Cardiac fibroblast (primary cell): ENCODE measurements at places on chromosomes 7 and 10.

- DNase-seq, result no peak
Measured at GRCh38 chr7:157750291-157750690, 413.5 kb downstream of the DNAJB6 start.

DNA sequence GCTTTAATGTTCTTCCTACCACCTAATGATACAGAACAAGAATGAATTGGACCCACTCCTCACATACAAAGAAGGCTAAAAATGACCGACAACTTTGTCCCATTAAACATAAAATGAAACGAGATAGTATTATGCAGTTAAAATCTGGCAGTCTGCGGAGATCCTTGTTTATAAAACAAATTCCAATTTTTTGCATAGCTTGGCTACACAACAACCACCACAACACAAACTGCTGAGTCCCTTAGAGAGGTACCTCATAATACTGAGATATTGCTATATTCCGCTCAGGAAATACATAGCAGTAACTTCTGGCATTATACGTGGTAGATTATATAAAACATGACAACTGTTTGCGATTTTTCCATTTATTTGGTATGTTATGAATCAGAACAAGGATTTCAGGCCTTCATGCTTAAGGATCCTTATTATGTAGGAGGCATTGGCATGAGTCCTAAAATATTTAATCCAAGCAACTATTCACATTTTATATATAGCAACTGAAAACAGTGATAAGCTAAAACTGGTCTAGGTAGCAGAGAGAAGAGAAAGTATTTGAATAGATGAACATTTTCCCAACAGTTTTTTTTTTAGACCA is 96.0 kb downstream of the ANK3 start:
- no peak for DNase-seq

GRCh38 chr10:86734207-86734988 is 22.0 kb upstream of the BMPR1A start:
- DNase-seq, result no peak

GRCh38 chr7:3922175-3922635 is 621.2 kb downstream of the SDK1 start:
- peak; percentile 97 for DNase-seq

GRCh38 chr7:64877714-64878610 is 25.1 kb upstream of the ZNF273 start:
- DNase-seq, result no peak

- no peak for DNase-seq
Measured at GRCh38 chr10:12435348-12435747, 86.0 kb downstream of the CAMK1D start.

DNA sequence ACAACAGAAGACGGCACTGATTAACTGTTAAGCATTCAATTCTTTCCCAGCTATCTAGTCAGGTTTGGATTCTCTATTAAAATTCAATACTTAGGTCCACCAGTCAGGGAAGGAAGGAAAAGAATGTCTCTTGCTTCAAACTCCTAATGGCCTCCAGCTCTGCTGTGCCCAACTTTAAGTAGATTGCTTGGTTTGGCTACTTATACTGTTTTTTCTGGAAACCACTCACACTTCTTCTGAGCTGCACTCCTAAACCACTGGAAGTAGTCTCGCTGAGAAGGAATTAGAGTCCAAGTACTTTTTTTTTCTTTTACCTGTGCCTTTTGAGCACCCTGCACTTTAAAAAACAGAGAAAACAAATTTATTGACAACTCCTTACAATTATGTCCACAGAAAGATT is 26.7 kb upstream of the COL1A2 start:
- peak; percentile 80 for DNase-seq

DNA sequence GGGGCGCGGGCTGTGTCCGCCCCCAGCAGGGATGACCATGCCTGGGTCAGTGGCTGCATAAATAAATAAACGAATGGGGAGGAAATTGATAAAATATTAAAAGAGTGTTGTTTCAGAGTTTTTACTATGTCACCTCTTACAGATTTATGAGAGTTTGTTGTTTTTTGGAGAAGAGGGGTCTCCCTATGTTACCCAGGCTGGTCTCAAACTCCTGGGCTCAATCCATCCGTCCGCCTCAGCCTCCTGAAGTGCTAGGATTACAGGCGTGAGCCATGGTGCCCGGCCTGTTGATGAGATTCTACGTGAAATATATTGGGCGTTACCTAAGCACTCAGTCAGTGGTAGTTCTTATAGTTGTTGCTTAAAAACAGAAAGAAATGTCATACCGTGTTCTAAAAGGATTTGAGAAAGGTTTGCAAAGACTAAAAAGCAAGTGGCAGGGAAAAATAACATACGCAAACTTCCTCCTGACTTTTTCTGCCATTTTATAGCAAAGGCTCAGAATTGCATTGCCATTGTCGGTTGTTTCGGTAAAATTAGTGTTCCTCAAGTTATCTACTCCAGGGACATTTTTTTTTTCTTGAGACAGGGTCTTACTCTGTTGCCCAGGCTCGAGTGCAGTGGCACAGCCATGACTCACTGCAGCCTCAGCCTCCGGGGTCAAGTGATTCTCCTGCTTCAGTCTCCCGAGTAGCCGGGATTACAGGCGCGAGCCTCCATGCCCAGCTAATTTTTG is 39.5 kb upstream of the FOXK1 start:
- DNase-seq, result no peak

GRCh38 chr10:123928427-123928826 is 36.8 kb upstream of the CPXM2 start:
- no peak for DNase-seq

DNA sequence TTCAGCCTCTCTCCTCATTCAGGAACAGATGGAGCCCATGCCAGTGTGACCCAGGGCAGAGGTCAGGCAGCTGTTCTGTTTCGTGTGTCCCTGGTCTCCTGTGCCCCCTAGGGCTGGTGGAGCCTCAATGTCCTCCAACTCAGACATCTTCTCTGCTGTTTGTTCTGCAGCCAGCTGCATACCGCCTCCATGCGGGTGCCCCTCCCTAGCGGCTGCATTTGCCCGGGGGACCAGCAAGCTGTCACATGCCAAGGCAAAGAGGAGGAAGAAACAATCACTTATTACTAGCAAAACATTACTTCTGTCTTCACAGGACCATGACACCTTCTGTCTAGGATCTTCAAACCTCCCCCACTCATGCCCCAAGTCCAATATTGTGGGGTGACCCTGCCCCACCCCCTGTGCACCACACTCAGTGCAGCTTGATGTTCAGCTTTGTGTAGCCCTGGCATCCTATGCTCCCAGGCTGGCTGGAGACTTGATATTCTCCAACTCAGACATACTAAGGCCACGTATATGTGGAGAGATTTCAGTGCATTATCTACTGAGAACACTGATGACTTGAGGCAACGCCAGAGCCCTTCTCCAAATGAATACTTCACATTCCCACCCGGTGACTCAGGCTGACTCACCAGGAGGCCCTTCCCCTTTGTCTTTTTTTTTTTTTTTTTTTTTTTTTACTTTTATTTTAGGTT is 188.9 kb downstream of the SKIDA1 start:
- DNase-seq, result peak; percentile 97

DNA sequence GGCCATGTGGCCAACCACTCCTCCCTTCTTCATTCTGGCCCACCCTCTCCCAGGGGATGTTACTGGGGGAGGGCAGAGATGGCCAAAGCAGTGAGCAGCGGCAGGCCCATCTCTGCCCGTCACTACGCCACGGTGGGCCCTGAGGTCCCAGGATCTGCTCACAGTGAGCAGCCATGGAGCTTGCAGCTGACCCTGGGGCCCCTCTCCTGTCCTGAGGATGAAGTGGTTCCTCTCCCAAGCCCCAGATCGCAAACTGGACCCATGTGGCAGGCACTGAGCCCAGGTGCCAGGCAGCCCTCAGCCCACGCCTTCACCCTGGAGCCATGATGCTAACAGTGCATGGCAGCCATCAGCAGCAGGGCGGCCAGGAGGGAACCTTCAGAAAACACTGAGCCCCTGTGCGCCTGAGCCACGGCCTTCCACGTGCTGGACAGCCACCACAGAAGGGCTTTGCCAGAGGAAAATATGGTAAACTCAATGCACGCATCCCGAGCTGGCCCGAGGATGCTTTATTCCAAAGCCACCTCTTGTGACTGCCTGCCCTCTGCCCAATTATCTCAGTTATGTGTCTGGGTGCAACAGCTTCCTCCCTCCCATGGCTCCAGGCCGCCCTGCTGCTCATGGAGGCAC is 485.7 kb downstream of the PTPRN2 start:
- no peak for DNase-seq

DNA sequence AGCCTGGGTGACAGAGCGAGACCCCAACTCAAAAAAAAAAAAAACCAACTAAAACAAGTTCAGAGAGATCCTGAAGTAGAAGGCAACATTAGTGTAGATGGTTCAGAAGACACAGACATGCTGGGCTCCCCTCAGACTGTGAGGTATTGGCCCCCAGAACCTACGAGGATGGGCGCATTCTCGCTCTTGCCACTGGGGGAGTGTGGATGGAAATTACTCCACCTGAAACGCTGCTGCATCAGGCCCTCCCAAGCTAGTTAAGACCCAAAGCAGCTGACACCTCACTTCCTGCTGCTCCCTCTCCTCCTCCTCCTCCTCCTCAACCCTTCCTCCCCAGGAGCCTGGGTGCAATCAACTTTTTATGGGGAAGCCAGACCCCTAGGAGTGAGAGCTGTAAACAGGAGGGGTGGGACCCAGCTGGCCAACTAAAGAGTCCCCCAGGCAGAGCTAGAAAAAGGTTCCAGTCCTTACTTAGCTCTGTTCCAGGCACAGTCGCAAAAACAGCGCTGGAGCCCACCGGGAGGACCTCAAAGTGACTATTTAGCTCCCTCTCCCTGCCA is 7.4 kb downstream of the SH3PXD2A start:
- no peak for DNase-seq

GRCh38 chr10:15335508-15335907 is 35.6 kb downstream of the FAM171A1 start:
- DNase-seq, result no peak

- peak; percentile 3 for DNase-seq
Measured at GRCh38 chr7:103541026-103541425, 95.0 kb upstream of the SLC26A5 start.

GRCh38 chr10:33180390-33180789 is 154.1 kb downstream of the NRP1 start:
- DNase-seq, result peak; percentile 26

DNA sequence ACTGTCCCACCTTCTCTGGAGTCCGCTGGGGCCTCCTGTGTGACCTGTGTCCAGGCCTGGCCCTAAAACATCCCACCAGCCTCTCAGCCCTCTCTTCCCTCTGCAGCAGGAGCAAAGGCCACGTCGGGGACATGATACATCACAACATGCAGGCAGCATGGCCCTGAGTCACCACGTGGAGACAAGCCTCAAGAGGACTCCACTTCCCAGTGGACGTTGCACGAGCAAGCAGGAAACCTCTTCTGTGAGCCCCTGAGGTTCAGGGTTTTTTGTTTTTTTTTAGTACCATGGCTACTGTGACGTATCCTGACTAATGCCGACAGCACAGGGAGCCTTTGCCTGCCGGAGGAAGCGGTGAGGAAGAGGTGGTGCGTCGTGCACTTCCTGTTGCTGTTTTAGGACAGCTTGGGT is 165.9 kb downstream of the DNAJB6 start:
- DNase-seq, result peak; percentile 13

DNA sequence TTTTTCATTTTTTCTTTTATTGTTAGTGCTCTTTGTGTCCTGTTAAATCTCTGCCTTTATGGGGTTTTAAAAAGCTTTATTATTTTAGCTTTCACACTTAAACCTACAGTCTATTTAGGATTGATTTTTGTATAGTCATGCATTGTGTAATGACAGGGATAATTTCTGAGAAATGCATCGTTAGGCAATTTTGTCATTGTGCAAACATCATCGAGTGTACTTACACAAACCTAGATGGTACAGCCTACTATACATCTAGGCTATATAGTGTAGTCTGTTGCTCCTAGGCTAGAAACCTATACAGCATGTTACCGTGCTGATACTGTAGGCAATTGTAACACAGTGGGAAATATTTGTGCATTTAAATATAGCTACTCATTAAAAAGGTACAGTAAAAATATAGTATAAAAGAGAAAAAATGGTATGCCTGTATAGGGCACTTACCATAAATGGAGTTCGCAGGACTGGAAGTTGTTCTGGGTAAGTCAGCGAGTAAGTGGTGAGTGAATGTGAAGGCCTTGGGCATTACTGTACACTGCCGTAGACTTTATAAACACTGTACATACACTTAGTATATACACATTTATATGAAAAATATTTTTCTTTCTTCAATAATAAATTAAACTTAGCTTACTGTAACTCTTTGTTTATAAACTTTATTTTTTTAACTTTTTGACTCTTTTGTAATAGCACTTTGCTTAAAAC is 16.0 kb downstream of the UBE2D1 start:
- DNase-seq, result peak; percentile 10

DNA sequence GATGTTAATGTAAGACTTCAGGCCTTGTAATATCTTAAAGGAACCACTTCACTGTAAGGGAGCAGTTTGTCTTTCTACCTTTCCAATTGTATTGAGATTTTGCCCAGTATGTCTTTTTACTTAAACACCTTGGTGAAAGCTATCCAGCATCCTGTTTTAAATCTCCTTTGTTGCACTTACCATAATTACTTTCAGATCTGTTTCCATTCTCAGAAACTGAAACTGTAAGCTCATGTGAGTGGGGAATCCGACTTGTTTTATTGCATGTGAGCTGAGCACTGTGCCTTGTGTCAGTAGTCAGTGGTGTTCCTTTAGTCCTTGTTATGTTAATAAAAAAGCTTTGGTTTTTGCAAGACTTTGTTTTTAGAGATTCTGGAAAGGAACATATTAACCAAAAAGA is 42.2 kb downstream of the BMPR1A start:
- peak; percentile 24 for DNase-seq

DNA sequence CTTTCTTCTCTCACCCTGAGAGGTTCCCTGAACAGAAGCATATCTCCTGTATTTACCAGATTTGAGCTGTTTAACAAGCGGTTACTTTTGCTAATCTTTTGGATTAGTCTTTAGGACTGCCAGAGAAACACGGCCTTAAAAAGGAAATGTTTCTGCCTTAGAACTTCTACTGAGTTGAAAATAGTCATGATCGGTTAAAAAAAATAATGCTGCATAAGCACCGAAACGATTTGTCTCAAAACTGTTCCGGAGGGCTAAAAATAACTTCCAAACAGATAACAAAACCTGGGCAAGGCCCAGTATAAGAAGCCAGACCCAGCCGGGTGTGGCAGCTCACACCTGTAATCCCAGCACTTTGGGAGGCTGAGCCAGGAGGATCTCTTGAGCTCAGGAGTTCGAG is 43.3 kb upstream of the CYTH3 start:
- peak; percentile 10 for DNase-seq

- DNase-seq, result no peak
Measured at GRCh38 chr10:13909516-13910258, 322.9 kb downstream of the PRPF18 start.

- DNase-seq, result no peak
Measured at GRCh38 chr7:77802557-77803405, 4.2 kb downstream of the PHTF2 start.

DNA sequence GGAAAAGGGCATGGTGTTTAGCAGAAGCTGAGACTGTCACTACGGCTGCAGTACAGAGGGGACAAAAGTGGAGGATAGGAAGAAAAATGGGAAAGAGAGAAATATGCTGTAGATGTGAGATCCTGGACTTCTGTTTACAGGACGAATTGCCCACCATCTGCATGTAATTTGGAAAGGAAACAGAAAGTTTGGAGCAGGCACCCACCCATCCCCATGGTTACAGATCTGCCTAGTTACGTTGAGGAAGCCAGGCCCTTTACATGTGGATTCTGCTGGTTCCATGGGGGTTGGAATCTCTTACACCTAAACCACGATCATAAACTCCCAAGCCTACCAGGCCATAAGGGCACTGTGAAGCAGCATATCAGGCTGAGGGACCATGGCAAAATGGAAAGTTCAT is 84.3 kb downstream of the WDFY4 start:
- no peak for DNase-seq

- DNase-seq, result peak; percentile 39
Measured at GRCh38 chr7:65554-65953, 126.8 kb upstream of the FAM20C start.

- peak; percentile 14 for DNase-seq
Measured at GRCh38 chr7:146948703-146949102, 832.1 kb downstream of the CNTNAP2 start.
